T-cell (primary cell): ENCODE measurements at places on chromosomes 5 and 9.
A peak's percentile ranks its signal among the peaks of the same experiment; 100 is the strongest.

GRCh38 chr9:121013911-121014310 lies 36.2 kb downstream of the C5 start:
- no peaks in the 10 kb centered on the region for H3K27me3 ChIP-seq
- no peaks in the 10 kb centered on the region for H3K4me1 ChIP-seq
- no peak overlapping the region for H3K4me3 ChIP-seq

DNA sequence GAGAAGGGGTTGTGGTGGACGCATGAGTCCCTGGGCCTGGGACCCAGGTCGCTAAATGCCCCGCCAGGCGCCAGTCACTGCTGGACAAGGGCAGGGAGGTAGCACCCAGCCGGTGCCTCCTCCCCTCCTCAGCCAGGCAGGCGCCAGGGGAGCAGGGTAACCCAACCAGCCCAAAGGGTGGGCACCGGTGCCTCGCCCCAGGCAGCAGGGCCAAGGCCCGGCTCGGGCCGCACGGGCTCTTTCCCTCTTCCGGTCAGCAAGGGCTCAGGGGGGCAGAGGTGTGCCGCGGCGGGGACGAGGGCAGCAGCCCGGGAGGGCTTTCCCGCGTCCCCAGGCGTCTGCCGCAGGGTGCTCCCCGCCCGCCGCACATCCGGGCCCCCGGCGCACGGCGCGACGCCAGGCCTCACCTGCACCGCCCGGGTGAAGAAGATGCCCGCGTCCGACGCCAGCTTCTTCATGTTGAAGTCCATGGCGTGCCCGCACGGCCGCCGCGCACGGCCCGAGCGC lies 393 bp downstream of the SH3GLB2 start:
- DNase-seq: peak; percentile 70
- H3K27me3 ChIP-seq: no peaks in the 10 kb centered on the region
- peak overlapping the region; percentile 79 for H3K4me3 ChIP-seq

GRCh38 chr5:140083650-140084049 lies 30.3 kb upstream of the PURA start:
- H3K4me3 ChIP-seq: no peak overlapping the region
- H3K27ac ChIP-seq: no peak overlapping the region
- no peaks in the 10 kb centered on the region for H3K36me3 ChIP-seq
- peaks cover 7% of the 10 kb centered on the region for H3K27me3 ChIP-seq

GRCh38 chr9:1474671-1475070 lies 424.5 kb downstream of the DMRT2 start:
- H3K4me3 ChIP-seq: no peak overlapping the region
- H3K27ac ChIP-seq: no peak overlapping the region
- H3K36me3 ChIP-seq: no peaks in the 10 kb centered on the region
- H3K27me3 ChIP-seq: no peaks in the 10 kb centered on the region
- H3K4me1 ChIP-seq: no peaks in the 10 kb centered on the region

DNA sequence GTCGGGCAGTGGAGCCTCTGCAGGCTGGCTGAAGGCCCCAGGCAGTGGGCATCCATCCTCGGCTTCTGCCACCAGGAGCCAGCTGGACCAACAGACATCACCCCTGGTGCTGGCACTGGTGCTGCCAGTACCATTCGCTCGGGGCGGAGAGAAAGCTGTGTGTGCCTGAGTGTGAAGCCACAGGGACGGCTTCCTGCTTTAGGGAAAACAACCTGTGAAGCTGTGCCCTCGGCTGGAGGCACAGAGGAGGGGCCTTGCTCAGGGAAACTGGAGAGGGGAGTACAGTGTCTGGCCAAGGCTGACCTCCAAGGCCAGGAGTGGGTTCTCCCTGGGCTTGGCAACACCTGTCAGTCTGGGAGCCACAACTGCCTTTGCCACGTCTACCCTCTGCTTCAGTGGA lies 38.3 kb downstream of the NEK6 start:
- H3K4me3 ChIP-seq: no peak overlapping the region
- H3K36me3 ChIP-seq: no peaks in the 10 kb centered on the region
- H3K4me1 ChIP-seq: peaks cover 3% of the 10 kb centered on the region
- no peak for DNase-seq
- no peaks in the 10 kb centered on the region for H3K27me3 ChIP-seq

- no peak overlapping the region for H3K27ac ChIP-seq
- no peaks in the 10 kb centered on the region for H3K36me3 ChIP-seq
- no peak for DNase-seq
- no peaks in the 10 kb centered on the region for H3K4me1 ChIP-seq
- no peak overlapping the region for H3K4me3 ChIP-seq
- no peaks in the 10 kb centered on the region for H3K27me3 ChIP-seq
Observed at GRCh38 chr5:118353970-118354369, 634.4 kb downstream of the DTWD2 start.

GRCh38 chr5:170536525-170536924 lies 32.7 kb downstream of the KCNIP1 start:
- H3K4me1 ChIP-seq: no peaks in the 10 kb centered on the region
- no peak overlapping the region for H3K27ac ChIP-seq
- no peak overlapping the region for H3K4me3 ChIP-seq
- DNase-seq: no peak
- no peaks in the 10 kb centered on the region for H3K36me3 ChIP-seq

GRCh38 chr9:132846109-132846917 lies 31.8 kb downstream of the AK8 start:
- H3K36me3 ChIP-seq: no peaks in the 10 kb centered on the region
- no peak for DNase-seq
- peaks cover 7% of the 10 kb centered on the region for H3K4me1 ChIP-seq

- DNase-seq: no peak
- H3K27ac ChIP-seq: peak overlapping the region; percentile 95
- H3K36me3 ChIP-seq: no peaks in the 10 kb centered on the region
- peaks cover 51% of the 10 kb centered on the region for H3K4me1 ChIP-seq
- H3K27me3 ChIP-seq: no peaks in the 10 kb centered on the region
Observed at GRCh38 chr9:35730486-35730854, 1.5 kb downstream of the TLN1 start.

GRCh38 chr5:31185951-31186350 lies 7.5 kb upstream of the CDH6 start:
- no peak overlapping the region for H3K4me3 ChIP-seq
- H3K4me1 ChIP-seq: no peaks in the 10 kb centered on the region
- no peaks in the 10 kb centered on the region for H3K36me3 ChIP-seq
- no peak overlapping the region for H3K27ac ChIP-seq
- DNase-seq: no peak

DNA sequence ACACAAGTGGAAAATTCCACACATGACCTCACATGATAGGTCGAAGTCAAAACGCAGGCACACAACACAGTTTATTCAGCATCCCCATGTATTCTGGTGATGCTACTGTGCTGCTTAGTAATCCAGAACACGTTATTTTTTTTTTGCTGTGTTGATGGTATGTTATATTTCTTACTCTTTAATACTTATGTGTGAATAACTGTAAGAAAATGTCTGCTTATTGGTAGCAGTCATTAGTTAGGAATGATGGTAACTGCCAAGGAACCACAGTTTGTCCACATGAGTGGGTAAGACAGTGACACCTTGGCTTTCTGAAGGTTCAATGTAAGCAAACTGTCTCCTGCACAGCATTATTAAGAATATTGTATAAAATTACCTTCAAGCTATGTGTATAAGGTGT lies 107.7 kb upstream of the DAPK1 start:
- no peaks in the 10 kb centered on the region for H3K4me1 ChIP-seq
- H3K27ac ChIP-seq: no peak overlapping the region
- no peak for DNase-seq
- no peaks in the 10 kb centered on the region for H3K27me3 ChIP-seq
- no peaks in the 10 kb centered on the region for H3K36me3 ChIP-seq
- H3K4me3 ChIP-seq: no peak overlapping the region

- H3K4me3 ChIP-seq: no peak overlapping the region
- peak overlapping the region; percentile 97 for H3K27ac ChIP-seq
- no peaks in the 10 kb centered on the region for H3K36me3 ChIP-seq
- no peaks in the 10 kb centered on the region for H3K27me3 ChIP-seq
- no peak for DNase-seq
Observed at GRCh38 chr9:128550226-128550625, 2.2 kb upstream of the SPTAN1 start.

DNA sequence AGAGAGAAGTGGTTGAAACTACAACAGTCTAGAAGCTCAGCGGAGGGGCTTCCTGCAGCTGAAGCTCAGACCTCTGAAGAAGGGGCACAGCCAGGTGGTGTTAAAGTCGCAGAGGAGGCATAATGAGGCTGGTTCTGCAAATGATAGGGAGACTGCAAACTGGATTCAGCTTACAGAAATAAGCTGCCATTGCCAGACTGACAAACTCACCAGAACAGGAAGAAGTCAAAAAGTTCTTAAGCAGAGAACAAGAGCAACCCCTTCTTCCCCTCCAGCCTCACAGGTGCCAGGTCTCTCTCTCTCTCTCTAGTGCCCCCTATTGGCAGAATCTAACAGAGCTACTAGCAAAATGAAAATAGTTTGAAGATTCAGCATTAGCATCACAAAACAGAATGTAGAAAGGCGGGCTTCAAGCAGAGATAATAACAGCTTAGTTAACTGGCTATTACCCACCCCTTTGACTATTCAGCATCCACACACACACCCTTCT lies 76.7 kb downstream of the GRAMD2B start:
- H3K27me3 ChIP-seq: no peaks in the 10 kb centered on the region
- no peak overlapping the region for H3K27ac ChIP-seq
- peak; percentile 39 for DNase-seq
- H3K4me1 ChIP-seq: peaks cover 5% of the 10 kb centered on the region

DNA sequence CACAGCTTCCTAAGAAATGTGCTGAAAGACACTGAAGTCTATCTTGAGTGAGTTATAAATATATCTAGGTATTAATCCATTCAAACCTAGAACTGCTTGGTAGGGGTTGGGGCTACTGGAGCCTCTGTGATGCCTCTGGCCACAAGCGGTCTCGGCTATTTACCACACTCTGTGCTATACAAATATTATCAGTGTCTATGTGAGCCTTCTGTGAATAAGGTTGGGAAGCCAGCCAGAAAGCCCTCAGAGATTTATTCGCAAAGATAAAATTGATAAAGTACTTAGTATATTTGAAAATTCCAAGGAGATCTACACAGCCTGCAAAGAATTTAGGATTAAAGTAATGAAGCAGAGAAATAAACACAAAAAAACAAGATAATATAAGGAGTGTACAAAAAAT lies 41.4 kb downstream of the LIFR start:
- peaks cover 2% of the 10 kb centered on the region for H3K27me3 ChIP-seq
- no peak for DNase-seq
- H3K4me3 ChIP-seq: no peak overlapping the region
- no peaks in the 10 kb centered on the region for H3K4me1 ChIP-seq
- no peaks in the 10 kb centered on the region for H3K36me3 ChIP-seq
- no peak overlapping the region for H3K27ac ChIP-seq

- H3K36me3 ChIP-seq: no peaks in the 10 kb centered on the region
- peaks cover 2% of the 10 kb centered on the region for H3K27me3 ChIP-seq
- no peaks in the 10 kb centered on the region for H3K4me1 ChIP-seq
- DNase-seq: no peak
- H3K4me3 ChIP-seq: no peak overlapping the region
Observed at GRCh38 chr9:131856105-131856504, 116.2 kb upstream of the RAPGEF1 start.

- H3K27ac ChIP-seq: no peak overlapping the region
- H3K36me3 ChIP-seq: no peaks in the 10 kb centered on the region
- no peak for DNase-seq
- H3K27me3 ChIP-seq: no peaks in the 10 kb centered on the region
Observed at GRCh38 chr9:16612627-16613026, 257.8 kb downstream of the BNC2 start.

DNA sequence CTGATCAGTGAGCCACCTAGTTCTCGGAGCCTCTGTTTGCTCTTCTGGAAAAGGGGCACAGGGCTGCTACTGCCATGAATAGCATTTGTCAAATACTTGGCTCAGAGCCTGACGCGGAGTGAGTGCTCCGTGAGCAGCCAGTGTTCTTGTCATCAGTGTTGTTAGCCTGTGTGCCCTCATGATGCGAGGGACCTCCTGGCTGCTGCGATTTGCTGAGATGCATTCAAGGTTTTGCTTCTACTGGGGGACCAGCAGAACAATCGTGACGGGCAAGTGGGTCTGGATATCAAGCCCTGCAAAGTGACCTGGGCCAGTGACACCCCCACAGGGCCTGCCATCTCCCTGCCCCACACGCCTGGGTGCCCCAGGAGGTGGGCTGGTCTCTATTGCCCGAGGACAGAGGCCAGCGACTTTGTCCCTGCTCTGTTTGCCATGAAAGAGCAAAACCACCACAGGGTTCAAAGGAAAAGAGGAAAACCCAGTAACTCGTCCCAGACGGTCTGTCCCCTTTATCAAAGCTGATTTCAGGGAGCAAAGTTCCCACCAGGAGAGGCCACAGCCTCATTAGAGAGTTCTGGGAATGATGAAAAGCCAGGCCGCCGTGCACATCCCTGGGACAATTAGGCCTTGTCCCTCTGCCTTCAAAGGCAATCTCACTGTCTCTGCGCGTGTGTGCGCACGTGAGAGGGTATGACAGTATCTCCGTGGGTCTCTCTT lies 86.5 kb upstream of the LMX1B start:
- no peaks in the 10 kb centered on the region for H3K36me3 ChIP-seq
- no peaks in the 10 kb centered on the region for H3K4me1 ChIP-seq
- no peak overlapping the region for H3K4me3 ChIP-seq
- H3K27ac ChIP-seq: no peak overlapping the region
- peaks cover 31% of the 10 kb centered on the region for H3K27me3 ChIP-seq

DNA sequence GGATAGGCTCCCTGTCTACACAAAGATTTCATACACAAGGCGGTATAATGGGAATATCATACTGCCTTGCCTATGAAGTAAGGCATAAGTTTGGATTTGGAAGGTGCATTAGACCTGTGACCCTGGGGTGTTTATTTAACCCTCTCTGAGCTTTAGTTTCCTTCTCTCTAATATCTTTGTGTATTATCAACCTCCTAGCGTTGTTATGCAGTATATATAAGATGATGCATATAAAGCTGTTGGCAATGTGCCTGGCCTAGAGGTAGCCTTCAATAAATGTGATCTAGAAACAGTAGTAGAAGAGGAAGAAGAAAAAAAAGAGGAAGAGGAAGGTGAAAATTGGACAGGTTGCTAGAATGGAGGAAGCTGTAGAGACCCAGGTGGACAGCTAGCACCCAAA lies 311.6 kb upstream of the CLINT1 start:
- no peaks in the 10 kb centered on the region for H3K27me3 ChIP-seq
- H3K4me3 ChIP-seq: no peak overlapping the region
- H3K27ac ChIP-seq: no peak overlapping the region
- DNase-seq: no peak
- no peaks in the 10 kb centered on the region for H3K4me1 ChIP-seq

GRCh38 chr9:114177423-114178064 lies 22.2 kb downstream of the COL27A1 start:
- H3K27me3 ChIP-seq: no peaks in the 10 kb centered on the region
- H3K4me1 ChIP-seq: no peaks in the 10 kb centered on the region
- DNase-seq: no peak
- H3K4me3 ChIP-seq: no peak overlapping the region
- H3K27ac ChIP-seq: no peak overlapping the region
- H3K36me3 ChIP-seq: no peaks in the 10 kb centered on the region

- H3K36me3 ChIP-seq: no peaks in the 10 kb centered on the region
- no peak overlapping the region for H3K27ac ChIP-seq
- H3K27me3 ChIP-seq: no peaks in the 10 kb centered on the region
- H3K4me1 ChIP-seq: no peaks in the 10 kb centered on the region
Observed at GRCh38 chr9:121344184-121344583, 25.9 kb downstream of the STOM start.

DNA sequence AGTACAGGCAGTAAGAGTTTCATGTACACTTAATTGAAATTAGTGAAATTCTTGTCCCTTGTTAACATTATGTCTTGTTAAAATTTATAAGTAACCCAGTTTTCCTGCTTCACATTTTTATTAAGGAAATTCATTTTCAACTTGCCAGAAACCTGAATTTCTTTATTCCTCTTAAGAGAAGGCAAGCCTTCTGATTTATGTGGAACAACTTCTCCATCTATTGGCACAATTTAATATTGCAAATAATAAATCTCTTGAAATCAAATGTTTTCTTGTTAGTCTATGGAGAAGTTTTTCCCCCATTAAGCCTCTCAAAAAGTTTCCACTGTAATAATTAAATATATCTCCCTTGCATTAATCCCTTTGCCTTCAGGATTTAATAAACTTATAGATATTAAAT lies 33.8 kb upstream of the ACO1 start:
- no peaks in the 10 kb centered on the region for H3K27me3 ChIP-seq
- no peaks in the 10 kb centered on the region for H3K4me1 ChIP-seq
- no peaks in the 10 kb centered on the region for H3K36me3 ChIP-seq
